Hematopoietic multipotent progenitor cell (in vitro differentiated cells): ENCODE measurements at places on chromosomes 1 and 21.

DNA sequence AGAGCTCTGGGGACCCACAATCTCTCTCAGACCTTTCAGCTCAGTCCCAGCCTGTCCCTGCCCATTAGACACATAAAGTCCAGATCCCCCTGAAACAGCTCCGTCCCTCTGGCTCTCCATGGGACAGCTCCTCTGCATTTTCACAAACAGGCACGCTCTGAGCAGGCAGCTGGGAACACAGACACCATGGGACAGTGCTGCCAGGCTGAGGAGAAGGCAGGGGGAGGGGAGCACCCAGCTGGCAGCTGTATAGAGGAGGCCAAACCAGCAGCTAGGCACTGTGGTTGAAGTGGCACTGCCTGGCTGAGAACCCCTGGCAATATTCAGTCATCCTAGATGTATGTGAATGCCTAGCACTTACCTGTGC lies 2.0 kb downstream of the TMEM63A start:
- DNase-seq: no peak

- no peak for DNase-seq
Observed at GRCh38 chr1:74526708-74527107, 14.3 kb upstream of the LRRC53 start.

GRCh38 chr1:204802401-204803175 lies 68.1 kb upstream of the NFASC start:
- no peak for DNase-seq

DNA sequence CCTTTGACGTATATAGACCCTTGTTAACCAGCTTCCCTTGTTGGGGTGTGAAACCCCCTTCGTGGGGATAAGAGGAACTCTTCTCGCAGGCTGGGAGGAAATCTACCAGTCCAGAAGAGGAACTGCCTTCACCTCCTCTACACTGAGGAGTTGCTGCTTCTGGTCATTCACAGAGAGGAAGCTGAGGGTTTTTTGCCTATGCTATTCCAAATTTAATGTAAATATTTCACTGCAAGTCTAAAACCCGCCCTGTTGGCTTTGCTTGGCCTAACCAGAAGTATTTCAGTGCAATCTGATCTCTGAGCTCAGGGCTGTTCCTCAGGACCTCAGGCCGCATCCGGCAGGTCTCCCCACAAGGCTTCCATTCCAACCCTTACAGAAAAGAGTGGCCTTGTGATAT lies 150.1 kb downstream of the HIVEP3 start:
- DNase-seq: peak; percentile 74

DNA sequence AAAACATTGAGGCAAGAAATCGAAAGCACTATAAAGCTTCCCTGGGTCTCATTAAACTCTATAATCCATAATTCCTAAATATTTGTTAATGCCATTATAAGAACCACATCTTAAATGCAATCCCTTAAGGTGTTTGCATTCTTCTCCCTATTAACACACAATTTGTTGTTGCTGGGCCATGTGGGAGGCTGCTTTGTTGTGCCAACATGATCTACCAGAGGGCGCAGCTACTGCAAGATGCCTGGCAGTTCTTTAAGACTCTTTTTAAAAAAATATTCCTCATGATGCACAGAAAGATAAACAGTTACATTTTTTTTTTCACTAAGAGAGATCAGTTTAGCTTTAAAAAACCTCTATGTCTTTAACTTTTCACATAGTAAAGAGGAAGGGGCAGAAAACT lies 39.0 kb upstream of the BCAS2 start:
- no peak for DNase-seq

DNA sequence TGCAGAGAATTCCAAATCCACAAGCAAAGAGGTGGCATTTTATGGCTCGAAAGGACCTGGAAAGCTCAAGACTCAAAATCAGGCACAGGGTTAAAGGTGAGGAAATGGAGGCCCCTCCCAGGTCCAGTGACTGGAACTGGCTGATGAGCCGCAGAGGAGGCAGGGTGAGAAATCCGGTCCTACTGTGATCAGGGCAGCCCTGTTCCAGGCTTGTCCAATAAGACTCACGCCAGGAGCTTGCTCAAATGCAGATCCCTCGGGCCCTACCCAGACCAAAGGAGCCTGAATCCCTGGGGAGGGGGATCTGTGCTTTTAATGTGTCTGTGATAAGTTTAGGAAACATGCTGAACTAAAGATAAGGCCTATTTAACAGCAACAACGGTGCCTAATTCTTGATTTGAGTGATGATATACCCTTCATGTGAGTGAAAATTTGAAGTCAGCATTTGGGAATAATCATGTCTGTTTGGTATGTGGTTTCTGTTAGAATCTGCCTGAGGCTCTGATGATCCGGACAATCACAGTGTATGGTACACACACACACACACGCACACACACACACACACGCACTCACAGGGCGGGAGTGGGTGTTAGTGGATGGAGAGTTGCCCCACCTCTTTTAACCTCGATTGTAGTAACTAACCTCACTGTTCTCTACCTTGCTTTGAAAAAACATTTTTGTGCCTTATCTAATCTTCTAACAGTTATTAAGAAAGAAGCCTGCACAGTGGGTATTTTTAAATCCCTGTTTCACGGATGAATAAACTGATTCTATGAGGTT lies 54.1 kb upstream of the LYST start:
- no peak for DNase-seq

- peak; percentile 43 for DNase-seq
Observed at GRCh38 chr1:84892705-84893618, at the start of gene LPAR3. Gene LPAR3, minus strand, starts transcription at chr1:84893206. Its CDS starts 27,086 bp downstream, at chr1:84866120.

- DNase-seq: peak; percentile 63
Observed at GRCh38 chr1:89608319-89608983, 24.5 kb upstream of the LRRC8C start.

- DNase-seq: no peak
Observed at GRCh38 chr1:198040880-198041279, 115.9 kb upstream of the NEK7 start.

GRCh38 chr1:112938210-112938609 lies 17.8 kb downstream of the SLC16A1 start:
- no peak for DNase-seq

- no peak for DNase-seq
Observed at GRCh38 chr1:169364948-169365347, 2.6 kb downstream of the NME7 start.

- DNase-seq: no peak
Observed at GRCh38 chr21:28459193-28459592, 533.5 kb downstream of the LTN1 start.

GRCh38 chr21:42806509-42807140 lies 72.7 kb downstream of the WDR4 start:
- no peak for DNase-seq

DNA sequence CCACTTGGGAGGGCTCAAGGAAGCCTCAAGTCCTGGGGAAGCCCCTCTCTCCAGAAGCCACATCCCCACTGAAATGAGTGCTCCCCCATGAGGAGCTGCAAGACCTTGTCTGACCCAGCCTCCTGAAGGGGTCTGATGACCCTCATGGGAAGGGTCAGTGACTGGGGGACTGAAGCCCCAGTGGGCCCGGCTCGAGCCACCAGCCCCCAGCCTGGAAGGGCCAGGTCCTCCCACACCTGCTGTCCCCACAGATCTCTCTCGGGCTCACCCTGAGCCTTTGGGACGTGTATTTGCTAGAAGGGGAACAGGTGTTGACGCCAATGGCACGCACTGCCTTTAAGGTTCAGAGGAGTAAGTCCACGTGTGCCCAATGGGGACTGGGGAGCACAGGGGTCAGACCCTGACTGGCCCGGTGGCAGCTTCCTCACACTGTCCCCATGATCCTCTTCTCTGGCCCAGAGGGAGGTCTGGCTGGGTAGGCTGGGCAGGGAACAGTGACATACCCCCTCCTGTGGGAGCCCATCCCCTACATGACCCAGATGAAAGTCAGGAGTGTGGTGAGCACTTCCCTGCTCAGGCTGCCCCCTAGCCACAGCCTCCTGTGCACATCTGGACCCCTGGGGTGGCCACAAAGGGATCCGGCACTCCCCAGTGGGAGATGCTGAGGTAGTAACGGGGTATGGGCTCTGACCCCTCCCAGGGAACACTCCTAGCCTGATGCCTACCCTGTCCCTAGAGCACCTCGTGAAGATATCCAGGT lies 12.4 kb upstream of the SRARP start:
- DNase-seq: no peak

DNA sequence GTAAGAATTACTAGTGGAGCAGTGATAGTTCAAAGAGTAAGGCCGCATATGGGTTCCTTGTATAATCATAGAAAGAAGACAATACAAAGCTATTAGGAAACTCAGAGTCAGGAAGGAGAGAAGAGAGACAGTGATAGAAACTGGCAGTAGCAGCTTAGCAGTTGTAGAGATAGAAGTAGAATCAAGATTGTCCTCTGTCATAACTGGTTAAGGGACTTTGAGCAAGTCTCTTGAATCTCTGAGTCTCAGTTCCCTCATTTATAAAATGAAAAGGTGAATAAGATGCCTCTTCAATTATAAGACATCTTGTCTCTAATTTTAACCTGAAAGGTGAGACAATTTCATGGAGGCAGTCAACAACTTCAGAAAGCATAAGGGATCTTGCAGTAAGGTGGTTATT lies 6.5 kb upstream of the RALGPS2 start:
- DNase-seq: no peak

GRCh38 chr1:39886757-39887231 lies 3.5 kb upstream of the TRIT1 start:
- DNase-seq: no peak
